ENCODE measurements at places on chromosomes 12 and 14.

DNA sequence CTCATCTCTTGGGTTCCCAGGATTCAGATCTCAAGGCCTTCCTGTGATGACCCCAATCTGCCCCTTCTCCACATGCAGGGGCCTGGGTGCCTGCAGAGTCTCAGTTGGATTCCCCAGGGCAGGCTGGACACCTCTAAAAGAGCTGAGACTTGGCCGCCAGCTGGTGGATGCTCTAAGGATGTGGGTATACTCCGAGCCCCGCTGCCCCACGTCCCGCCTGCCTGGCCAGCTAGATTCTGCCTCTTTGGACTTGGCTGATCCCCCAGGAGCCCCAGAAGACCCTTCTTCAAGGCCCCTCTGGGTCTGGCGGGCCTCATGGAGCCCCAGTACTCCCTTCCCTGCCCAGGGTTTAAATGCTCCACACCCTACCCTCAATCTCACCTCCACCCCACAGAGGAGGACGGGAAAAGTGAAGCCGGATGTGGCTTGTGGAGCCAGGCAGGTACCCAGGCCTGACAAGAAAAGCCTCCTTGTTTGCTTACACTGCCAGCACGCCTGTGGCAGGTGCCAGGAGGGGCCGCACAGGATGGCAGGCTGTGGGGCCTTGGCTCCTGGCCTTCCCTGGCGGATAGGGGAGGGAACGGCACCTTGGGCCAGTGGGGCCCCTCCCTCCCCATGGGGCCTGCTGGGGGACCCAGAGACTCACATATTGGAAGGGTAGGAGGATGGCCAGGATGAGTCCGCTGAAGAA lies 15.1 kb downstream of the FAIM2 start:
- no peak for DNase-seq

DNA sequence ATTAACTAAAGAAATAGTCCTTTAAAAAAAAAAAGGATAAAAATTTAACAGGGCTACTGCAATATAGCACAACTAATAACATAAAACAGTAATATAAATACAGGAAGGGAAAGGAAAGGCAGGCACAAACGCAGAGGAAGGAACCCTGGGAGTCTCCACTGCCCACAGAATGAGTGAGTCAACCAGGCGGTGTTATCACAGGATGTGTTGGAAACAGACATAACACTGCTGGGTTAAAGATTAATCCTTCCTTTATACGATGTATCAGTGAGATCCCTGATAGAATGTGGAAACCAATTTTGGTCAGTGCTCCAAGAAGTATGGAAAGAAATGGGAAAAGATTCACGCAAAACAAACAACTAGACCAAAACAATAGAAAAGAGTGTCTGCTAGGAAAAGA lies 47.9 kb downstream of the FGD6 start:
- DNase-seq = no peak

GRCh38 chr14:69749956-69750355 lies 17.0 kb upstream of the SRSF5 start:
- DNase-seq = no peak

- DNase-seq = no peak
These were observed 37.0 kb upstream of the TMX1 start for GRCh38 chr14:51202914-51203665.

- no peak for DNase-seq
These were observed 64.6 kb downstream of the C14orf132 start for GRCh38 chr14:96103560-96104460.

DNA sequence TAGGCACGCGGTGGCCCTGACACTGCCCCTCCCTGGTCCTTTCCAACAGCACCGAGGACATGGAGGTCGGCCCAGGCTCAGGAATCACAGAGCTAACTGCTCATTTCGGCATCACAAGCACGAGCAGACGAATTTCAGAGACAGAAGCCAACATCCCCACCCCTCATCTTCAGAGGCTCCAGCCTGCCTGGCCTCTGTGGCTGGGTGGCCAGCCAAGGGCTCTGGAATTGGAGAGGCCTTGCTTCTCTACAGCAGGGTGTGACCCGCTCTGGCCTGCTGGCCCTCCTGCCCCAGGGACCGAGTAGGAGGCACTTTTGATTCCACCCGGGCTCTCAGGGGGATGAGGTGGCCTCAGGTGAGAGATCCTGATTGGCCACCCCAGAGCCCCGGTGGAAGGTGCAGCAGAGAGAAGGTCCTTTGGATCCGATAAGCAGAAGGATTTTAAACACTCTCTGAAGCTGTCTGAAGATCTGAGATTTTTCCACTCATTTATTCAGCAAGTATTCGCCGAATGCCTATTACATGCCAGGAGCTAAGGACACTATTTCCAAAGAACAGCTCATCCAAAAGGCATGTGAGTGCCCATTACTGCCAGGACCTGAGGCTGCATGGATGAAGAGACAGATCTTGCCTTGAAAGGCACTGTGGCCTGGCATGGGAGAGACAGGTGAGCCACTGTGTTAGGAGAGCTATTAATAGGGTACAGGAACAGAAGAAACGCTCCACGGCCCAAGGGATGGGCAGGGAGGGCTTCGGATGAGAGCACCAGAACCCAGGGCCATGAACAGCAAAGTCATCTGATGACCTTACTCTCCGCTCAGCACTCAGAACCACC lies 10.2 kb downstream of the BAG5 start:
- no peak for DNase-seq

GRCh38 chr12:70070494-70071007 lies 172.7 kb upstream of the CNOT2 start:
- DNase-seq = no peak

GRCh38 chr12:53048780-53049401 lies 974 bp upstream of the TNS2 start:
- no peak for DNase-seq

- no peak for DNase-seq
These were observed 16.5 kb downstream of the SLC15A4 start for GRCh38 chr12:128807161-128807724.

DNA sequence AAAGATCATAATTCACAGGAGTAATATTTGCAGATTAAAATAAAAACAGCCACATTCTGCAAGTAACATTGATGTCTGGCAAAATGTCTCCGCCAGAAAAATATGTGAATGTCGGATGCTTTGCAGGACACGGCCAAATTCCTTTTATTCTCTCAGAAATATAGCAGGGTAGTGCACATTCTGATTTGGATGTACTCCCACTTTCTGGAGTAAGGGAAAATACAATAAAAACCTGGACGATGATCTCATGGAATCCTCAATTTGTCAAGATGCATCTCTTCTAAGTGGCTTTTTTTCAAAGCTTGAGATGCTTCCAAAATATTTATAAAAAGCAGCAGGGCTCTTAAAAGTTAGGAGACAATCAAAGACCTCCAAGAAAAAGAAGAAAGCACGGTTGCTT lies 133.3 kb downstream of the TBX5 start:
- no peak for DNase-seq

DNA sequence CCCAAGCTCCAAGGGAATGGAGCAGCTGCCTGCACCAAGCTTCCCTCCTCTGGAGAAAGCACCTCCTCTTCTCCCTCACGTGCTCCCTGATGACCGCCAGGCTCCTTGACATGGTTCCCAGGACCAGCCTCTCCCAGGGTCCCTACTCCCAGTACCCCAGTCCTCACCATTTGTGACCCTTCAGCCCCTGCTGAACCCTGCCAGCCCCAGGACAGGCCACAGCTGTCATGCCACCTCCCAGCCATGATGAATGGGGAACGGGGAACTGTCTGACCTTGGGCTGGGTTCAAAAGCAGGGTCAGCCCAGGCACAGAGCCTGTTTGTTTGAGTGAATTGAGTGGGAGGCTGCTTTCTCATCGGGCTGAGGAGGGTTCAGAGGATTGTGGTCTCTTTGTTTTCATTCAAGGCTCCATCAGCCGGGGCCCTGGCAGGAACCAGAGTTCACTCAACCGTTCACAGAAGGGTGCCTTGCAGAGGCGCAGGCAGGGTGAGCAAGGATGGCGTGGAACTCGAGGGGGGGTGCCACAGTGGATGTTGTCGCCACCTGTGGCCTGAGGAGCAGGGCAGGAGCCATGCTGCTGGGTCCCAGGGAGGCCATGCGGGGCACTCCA lies 344.5 kb upstream of the SFSWAP start:
- DNase-seq = no peak

All from CD4-positive, alpha-beta T cell (primary cell).